ENCODE measurements at places on chromosomes 12 and 14. TPM values are rescaled to one million over a fixed set of nuclear protein-coding genes. Genes with fewer than 3 reads are reported as not detected.

GRCh38 chr12:26939192-26939832 lies 1.0 kb downstream of the FGFR1OP2 start:
- no peak for DNase-seq

DNA sequence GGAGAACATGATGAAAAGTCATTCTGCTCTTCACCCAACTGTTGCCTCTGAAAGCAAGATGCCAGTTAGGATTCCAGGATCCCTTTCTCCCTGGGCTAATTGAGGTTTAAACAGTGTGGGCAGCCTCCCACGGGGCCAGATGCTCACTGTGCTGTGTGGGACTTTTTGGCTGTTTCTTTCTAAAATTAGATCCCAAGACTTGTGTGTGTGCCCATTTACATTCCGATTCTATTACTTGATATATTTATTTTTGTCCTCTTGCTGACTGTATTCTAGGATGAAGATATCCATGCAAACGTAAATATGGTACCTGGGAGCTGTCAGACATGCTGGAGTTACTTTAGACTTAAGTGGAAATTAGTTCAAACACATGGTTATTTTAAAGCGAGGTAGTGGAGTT lies 6.2 kb downstream of the IFT43 start:
- DNase-seq, result no peak

- no peak for DNase-seq
Observed at GRCh38 chr14:61466249-61466904, 145.0 kb downstream of the PRKCH start.

Gene ASB2
- 25.8 TPM for polyA plus RNA-seq

DNA sequence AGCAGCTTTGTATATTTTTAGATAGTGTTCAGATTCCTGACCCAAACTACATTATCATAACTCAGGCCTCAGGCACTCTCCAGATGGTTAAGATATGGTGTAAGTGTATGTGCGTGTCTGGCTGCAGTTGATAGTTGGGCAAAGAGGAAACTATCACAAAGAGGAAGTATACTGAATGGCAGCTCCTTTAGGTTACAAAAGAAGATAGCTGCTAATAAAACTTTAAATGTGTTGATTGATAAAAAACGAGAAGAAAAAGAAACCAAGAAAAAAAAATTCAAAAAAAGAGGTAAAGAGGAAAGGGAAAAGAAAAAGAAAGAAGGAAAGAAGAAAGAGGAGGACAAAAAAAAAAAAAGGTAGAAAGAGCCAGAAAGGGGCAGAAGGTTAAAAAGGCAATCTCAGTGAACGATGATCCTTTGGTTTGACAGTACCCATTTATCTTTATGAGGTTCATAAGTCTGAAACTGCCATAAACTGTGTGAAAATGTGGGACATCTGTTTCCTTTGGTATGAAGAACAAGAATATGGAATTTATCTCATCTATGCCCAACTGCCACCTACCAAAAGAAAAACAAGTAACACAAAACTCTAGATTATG lies 42.2 kb downstream of the TAOK3 start:
- DNase-seq, result no peak

Gene RAD9B
- 3.8 TPM for polyA plus RNA-seq

- no peak for DNase-seq
Observed at GRCh38 chr14:93462479-93462878, 31.7 kb downstream of the UNC79 start.

- DNase-seq, result peak; percentile 79
Observed at GRCh38 chr12:1911598-1912575, 6.6 kb downstream of the CACNA2D4 start.
